ENCODE measurements at places on chromosomes 7 and 10.

DNA sequence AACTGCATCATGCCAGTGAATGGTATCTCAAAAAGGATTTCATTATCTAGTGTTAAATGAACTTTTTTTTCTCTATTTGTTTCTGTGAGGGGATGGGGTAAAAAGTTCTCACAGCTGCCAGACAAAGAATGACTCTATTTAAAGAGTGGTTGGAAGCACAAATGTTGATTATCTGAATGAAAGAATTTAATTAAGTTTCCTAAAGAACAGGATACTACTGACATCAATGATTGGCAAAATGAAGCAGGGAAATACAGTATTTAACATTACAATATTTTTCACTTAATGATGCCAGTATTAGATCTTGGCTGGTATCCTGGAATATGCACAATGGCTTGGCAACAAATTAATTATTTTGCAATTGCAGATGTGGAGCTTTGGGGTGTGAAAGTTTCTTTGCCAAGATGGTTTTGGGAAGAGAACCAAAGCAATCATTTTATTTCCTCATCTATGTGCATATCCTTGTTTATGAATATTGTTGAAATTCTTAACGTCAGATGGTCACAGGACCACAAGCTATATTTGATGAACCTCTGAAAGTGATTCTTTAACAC lies 336.8 kb downstream of the ARL4A start:
- no peak for DNase-seq

GRCh38 chr7:54705436-54705835 lies 53.6 kb downstream of the SEC61G start:
- DNase-seq, result no peak

DNA sequence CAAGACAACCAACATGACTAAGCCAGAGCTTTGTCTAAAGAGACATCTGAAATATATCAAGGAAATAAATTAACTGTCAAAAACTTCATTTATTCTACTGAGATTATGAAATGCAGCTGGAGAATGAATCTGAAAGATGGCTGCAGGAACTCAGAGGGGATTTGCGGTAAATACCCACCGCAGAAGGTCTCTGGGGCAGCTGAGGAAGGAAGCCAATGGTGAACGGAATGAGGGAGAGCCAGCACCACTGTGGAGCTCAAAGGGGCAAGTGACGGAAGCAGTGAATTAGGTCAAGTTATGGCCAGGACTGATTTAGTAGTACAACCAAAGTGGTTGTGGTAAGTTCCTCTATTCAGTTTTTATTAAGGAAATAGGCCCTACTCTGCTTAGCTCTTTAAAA lies 215.3 kb upstream of the GLI3 start:
- no peak for DNase-seq

- no peak for DNase-seq
Observed at GRCh38 chr10:53403688-53404087, 631.1 kb upstream of the MBL2 start.

DNA sequence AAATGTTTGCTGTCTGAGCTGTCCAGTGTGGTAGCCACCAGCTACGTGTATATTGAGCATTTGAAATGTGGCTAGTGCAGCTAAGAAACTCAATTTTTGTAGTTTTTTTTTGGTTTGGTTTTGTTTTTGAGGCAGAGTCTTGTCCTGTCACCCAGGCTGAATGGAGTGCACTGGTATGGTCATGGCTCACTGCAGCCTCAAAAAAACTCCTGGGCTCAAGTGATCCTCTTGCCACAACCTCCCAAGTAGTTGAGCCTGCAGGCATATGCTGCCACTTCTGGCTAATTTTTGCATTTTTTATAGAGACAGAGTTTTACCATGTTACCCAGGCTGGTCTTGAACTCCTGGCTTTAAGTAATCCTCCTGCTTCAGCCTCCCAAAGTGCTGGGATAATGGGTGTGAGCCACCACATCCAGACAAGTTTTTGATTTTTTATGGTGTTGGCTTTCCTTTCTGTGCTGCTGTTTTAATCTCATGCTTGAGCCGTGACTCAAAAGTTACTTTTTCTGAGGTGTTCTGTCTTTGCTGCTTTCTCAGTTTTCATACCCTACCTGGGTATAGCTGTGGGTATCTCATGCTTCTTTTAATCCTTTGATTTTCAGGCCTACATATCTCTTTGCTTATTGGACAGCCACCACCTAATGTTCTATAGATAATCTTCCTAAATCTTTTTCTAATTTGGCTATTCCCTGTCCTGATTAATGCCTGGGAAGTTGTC lies 16.0 kb downstream of the WAC start:
- DNase-seq, result no peak

DNA sequence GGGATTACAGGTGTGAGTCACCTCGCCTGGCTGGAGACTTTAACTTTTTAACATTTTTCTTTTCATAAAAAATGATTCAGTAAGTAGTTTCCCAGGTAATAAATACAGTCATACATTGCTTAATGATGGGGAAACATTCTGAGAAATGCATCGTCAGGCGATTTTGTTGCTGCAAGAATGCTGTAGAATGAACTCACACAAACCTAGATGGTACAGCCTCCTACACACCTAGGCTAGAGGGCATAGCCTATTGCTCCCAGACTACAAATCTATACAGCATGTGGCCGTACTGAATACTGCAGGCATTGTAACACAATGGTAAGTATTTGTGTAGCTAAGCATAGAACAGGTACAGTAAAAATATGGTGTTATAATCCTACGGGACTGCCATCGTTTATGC lies 108.5 kb upstream of the SFMBT2 start:
- no peak for DNase-seq

- DNase-seq, result no peak
Observed at GRCh38 chr7:35691366-35691765, 3.6 kb downstream of the HERPUD2 start.

GRCh38 chr7:33143996-33144718 lies 14.8 kb downstream of the BBS9 start:
- no peak for DNase-seq

DNA sequence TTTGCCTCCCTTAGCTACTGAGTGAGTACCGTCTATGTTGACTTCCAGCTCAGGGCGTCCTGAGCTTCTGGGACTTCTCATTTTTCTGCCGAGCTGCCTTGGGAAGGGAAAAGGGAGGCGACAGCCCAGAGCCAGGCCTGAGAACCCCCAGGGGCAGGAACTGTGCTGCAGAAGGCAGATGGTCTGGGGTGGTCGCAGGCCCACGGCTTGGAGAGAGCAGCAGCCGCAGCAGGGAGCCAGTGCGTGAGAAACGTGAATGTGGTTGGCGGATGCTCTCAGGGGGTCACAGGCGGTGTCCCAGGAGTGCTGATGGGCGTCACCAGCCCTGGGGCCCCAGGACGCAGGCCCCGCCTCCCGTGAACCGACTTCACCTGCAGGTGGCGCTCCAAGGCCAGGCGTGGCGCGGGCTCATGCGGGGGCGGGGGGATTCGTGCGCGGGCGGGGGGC lies 9.2 kb upstream of the PWWP2B start:
- no peak for DNase-seq

GRCh38 chr10:66564287-66564686 lies 361.5 kb upstream of the LRRTM3 start:
- DNase-seq, result no peak

DNA sequence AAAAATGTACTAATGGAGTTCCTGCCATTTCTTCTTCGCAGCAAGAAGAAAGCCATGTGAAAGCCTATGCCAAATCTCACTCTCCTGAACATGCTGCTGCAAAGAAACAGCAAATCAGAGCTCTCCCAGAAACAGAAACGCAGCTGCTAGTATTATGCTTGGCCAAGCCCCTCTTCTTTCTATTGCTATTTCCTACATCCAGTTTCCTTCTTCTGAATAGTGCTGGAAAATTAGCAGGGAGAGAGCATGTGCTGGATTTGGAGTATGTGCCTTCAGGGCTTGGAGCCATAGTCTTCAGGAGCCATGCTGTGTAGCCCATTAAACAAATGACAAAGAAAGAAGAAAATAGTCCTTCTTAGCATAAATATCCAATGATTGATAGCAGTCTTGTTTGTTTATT lies 852.0 kb upstream of the PHF14 start:
- DNase-seq, result no peak

DNA sequence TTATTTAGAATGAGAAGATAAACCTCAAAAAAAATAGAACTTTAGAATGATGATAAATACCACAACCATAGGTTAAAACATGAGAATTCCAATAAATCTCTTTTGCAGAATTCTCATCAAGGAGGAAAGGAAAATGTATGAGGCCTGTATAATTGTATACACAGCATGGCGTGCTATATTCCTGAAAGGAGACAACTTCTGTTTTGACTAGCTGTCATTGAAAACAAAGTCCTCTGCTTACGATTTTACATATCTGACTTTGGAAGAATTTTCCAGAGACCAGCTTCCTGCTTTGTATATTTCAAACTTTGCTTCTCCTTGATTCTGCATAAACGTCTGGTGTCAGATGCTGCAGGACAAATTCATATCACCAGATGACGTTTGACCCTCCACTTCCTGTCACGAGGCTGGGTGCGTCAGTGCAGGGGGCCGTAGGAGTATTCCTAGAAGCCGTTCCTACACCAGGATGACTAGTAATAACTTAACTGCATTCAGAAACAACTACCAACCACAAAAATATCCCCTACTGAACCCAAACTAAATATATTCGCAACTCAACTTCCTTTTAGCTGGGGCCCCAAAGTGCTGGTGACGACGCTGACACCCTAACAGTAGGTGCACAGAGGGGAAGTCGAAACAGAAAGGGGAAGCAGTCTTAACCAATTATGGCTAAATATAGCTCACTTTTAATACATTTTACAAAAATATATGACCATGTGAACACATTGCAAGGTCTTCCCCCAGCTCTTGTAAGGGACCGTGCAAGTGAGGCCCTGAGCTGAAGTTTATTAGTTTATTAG lies 178.6 kb upstream of the INHBA start:
- no peak for DNase-seq

DNA sequence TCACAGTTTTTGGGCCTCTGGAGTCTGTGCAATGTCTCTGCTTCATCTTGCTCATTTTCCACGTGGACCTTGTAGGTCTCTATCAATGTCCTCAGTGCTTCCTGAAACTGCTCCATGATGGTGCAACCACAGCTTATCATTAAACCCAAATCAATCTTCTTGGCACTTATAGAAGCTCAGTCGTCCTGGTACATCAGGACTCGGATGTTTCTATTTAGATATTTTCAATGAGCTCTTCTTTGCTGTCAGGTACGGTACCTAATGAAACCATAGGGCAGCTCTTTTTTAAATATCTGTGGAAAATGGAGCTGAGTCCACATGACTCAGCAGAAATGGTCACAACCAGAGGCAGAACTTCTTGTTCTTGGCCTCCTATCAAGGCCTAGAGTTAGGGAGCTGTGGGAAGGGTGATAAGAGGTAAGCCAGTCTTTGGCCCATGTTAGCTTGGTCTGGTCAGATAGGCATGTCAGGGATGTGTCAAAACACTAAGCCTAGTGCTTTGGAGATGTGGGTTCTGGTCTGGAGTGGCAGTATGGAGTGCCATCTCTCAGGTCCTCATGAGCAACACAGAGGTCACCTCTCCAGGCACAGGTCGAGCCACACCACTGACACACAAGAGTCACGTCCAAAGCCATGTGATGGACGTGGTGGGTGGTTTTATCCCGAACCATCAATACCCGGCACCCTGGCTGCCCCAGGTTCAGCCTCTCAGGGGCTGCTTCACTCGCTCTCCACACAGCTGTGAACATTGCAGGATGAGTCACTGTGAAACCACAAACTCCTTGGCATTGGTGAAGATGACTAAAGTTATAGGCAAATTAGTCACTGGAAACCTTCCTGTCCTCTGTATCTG lies 87.0 kb downstream of the TBXAS1 start:
- DNase-seq, result peak; percentile 94

DNA sequence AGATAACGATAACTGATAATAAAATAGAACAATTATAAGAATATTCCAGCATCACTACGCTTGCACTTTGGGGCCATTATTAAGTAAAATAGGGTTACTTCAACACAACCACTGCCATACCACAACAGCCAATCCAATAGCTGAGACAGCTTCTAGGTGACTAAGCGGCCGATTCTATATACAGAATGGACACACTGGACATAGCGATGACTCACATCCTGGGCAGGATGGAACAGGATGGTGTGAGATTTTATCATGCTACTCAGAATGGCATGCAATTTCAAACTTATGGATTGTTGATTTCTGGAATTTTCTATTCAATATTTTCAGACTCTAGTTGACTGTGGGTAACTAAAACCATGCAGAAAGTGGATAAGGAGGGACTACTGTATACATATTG lies 920.9 kb downstream of the LRMDA start:
- peak; percentile 80 for DNase-seq

- no peak for DNase-seq
Observed at GRCh38 chr7:2613098-2613930, 18.5 kb upstream of the TTYH3 start.

DNA sequence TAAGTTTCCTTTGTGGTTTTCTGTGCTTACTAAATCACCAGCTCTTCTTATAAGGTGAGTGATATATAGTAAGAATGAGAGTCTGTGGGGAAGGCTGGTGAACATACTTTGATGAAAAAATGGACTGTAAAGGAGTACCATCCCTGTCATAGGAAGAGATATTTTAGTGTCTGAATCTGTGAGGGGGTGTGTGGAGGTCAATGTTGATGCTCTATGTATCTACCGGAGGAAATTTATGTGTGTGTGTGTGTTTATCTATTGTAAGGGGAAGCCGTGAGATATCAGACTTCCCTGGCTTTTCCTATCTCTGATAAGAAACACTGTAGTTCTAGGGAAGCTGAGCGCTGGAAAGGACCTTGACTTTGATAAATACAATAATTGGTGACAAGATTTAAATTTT lies 179.0 kb downstream of the PCDH15 start:
- DNase-seq, result no peak

GRCh38 chr7:90266808-90267207 lies 21.8 kb downstream of the CFAP69 start:
- no peak for DNase-seq

DNA sequence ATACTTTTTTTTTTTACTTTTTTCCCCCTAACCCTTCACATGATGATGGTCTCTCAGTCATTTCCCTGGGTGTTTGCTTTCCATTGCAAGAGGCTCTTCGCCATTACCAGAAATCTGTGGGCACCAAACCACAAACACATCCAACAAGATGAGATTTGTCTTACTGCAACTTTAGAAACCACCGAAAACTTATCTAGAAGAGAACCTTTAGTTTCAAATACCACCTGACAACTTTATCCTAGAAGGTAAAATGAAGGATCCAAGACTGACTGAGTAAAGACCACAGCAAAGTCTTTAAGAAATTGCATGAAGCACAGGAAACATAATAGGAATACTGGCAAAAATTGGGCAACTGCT lies 363.3 kb upstream of the MBL2 start:
- no peak for DNase-seq

DNA sequence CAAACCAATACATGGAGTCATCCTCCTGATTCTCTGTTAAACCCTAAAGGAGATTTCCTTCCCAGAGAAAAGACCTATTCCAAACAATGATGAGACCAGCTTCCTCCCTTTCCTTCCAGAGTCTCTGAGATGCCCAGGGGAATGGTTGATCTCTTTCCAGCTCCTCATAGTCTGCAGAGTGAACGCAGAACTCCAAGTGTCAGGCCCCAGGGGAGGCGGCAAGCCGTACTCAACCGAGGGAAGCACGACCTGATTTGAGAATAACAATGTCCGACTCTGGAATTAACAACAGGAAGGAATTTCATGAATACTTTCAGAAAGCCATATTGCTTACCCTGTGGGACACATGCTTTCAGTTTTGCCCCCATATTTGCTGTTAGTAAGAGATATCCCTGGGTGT lies 241.7 kb upstream of the GLI3 start:
- no peak for DNase-seq

GRCh38 chr7:107291434-107291833 lies 122.6 kb downstream of the HBP1 start:
- no peak for DNase-seq
